ENCODE measurements at places on chromosomes 12 and 14.

- H3K4me3 ChIP-seq: no peak overlapping the region
- H3K27ac ChIP-seq: no peak overlapping the region
- DNase-seq: no peak
- H3K4me1 ChIP-seq: no peaks in the 10 kb centered on the region
- H3K36me3 ChIP-seq: peaks cover 7% of the 10 kb centered on the region
Observed at GRCh38 chr12:2372178-2372577, 319.4 kb downstream of the CACNA1C start.

GRCh38 chr12:55687746-55688145, 20.0 kb downstream of the ITGA7 start:
- no peak overlapping the region for H3K4me3 ChIP-seq
- DNase-seq: no peak
- peaks cover 3% of the 10 kb centered on the region for H3K36me3 ChIP-seq
- no peak overlapping the region for H3K27ac ChIP-seq
- H3K4me1 ChIP-seq: no peaks in the 10 kb centered on the region

DNA sequence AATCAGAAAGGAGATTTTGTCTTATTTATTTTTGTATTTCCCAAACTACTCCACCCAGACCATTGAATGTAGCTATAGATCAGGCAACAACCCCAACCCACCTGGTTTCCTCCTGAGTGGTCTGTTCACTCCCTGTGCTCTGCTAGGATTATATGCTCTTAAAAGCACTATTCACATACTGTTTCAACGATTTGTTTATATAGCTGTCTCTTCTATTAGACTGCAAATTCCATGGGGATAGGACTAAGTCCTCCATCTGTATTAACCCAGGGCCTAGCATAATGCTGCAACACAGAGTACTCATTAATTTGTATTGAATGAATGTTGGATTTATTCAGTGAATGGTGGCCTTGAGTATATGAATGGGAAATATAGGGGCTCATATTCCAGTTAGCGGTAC, 307.6 kb downstream of the RAD51B start:
- no peak overlapping the region for H3K27ac ChIP-seq
- H3K36me3 ChIP-seq: no peaks in the 10 kb centered on the region
- DNase-seq: no peak
- no peak overlapping the region for H3K4me3 ChIP-seq
- H3K27me3 ChIP-seq: no peaks in the 10 kb centered on the region

DNA sequence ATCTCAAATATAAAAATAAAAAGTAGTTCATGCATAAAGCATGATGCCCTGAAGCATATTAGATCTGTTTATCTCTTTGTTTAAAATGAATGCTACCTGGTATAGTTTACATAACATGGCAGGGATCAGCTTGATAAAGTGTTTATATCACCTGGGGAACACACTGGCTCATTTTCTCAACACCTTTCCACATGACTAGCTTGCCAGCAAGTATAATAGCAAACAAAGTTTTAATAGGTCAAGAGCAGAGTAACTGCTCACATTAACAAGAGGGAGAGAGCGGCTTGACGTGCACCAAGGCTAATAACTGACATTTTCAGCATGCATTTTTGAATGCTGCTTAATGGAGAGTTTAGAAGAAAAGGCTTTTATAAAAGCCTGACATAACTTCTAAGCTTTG, 246.4 kb downstream of the EGLN3 start:
- H3K4me1 ChIP-seq: peaks cover 8% of the 10 kb centered on the region
- H3K36me3 ChIP-seq: peaks cover 4% of the 10 kb centered on the region
- H3K27me3 ChIP-seq: peaks cover 57% of the 10 kb centered on the region
- no peak for DNase-seq
- H3K27ac ChIP-seq: no peak overlapping the region

DNA sequence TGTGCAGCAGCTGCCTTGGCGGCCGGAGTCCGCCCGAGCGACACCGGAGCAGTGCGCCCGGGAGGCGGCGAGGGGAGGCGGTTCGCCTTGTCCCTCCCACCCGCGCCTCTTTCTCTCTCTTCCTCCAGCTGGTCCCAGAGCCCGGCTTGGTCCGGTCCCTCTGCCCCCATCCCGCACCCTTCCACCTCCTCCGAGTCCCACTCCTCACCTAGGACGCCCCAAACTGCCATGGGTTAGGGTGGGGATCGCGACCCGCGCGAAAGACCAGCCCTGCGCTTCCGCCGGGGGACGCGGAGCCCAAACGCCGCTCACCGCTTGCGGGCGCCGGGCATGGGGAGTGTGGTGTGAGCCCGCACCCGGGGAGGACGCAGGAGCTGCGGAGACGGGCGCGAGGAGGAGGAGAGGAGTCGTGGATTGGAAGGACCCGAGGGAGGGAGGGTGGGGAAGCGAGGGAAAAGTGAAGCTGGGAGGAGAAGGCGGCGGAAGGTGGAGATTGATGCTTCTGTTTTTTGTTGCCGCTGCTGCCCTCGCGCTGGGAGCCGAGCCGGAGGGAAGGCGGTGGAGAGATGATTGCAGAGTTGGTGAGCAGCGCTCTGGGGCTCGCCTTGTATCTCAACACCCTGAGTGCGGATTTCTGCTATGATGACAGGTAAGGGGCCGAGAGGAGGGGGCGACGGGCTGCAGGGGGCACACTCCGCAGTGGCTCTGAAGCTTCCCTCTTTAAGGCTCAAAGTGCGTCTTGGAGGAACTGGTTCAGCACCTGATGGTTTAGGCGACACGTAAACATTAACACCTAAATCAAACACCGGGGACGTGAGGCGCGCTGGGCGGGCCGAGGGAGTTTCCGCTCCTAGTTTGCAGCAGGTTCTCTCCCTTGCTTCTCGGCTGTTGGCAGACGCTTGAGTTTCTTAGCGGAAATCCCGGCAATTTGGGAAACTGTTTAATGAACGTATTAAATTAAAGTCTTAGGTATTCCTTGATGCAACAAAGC, 610 bp downstream of the TMTC2 start:
- no peaks in the 10 kb centered on the region for H3K36me3 ChIP-seq
- peak; percentile 80 for DNase-seq
- no peaks in the 10 kb centered on the region for H3K27me3 ChIP-seq
- H3K4me3 ChIP-seq: peak overlapping the region; percentile 97
- peak overlapping the region; percentile 97 for H3K27ac ChIP-seq
- H3K4me1 ChIP-seq: peaks cover 31% of the 10 kb centered on the region

GRCh38 chr12:42421844-42422779, 96.1 kb downstream of the PPHLN1 start:
- no peaks in the 10 kb centered on the region for H3K27me3 ChIP-seq
- H3K4me3 ChIP-seq: no peak overlapping the region
- H3K4me1 ChIP-seq: peaks cover 13% of the 10 kb centered on the region
- H3K36me3 ChIP-seq: peaks cover 7% of the 10 kb centered on the region
- H3K27ac ChIP-seq: no peak overlapping the region
- DNase-seq: no peak

- DNase-seq: no peak
- no peaks in the 10 kb centered on the region for H3K27me3 ChIP-seq
- no peak overlapping the region for H3K27ac ChIP-seq
- no peak overlapping the region for H3K4me3 ChIP-seq
Observed at GRCh38 chr12:87676731-87677130, 352.5 kb downstream of the C12orf50 start.

- no peak for DNase-seq
- H3K27me3 ChIP-seq: no peaks in the 10 kb centered on the region
- H3K27ac ChIP-seq: no peak overlapping the region
- H3K36me3 ChIP-seq: peaks cover 15% of the 10 kb centered on the region
Observed at GRCh38 chr14:21093018-21093417, 5.4 kb downstream of the ZNF219 start.

GRCh38 chr12:75825686-75826085, 205.9 kb downstream of the PHLDA1 start:
- no peaks in the 10 kb centered on the region for H3K27me3 ChIP-seq
- H3K27ac ChIP-seq: no peak overlapping the region
- H3K4me3 ChIP-seq: no peak overlapping the region
- no peaks in the 10 kb centered on the region for H3K36me3 ChIP-seq

DNA sequence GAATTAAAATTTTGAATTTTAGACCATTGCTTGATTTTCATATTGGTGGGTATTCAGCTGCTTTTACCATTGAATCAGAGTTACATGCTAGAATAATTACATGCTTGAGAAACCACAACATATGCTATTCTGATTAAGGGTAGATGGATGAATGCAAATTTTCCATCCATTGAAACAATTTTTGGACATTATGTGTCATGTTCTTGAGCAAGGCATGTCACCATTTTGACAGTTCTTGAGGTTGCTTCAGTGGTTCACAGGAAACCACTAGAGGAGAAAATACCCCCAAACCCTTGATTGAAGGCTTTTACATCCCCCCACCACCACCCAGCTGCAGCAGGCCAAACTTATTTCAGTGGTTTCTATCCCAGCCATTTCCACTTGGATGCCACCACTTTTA, 13.5 kb downstream of the UBR7 start:
- H3K4me3 ChIP-seq: no peak overlapping the region
- no peak for DNase-seq
- H3K36me3 ChIP-seq: peaks cover 18% of the 10 kb centered on the region
- no peaks in the 10 kb centered on the region for H3K4me1 ChIP-seq

- peaks cover 37% of the 10 kb centered on the region for H3K4me1 ChIP-seq
- peak overlapping the region; percentile 74 for H3K4me3 ChIP-seq
- H3K36me3 ChIP-seq: no peaks in the 10 kb centered on the region
- no peak for DNase-seq
Observed at GRCh38 chr14:104681689-104682074, 7.7 kb upstream of the INF2 start.

DNA sequence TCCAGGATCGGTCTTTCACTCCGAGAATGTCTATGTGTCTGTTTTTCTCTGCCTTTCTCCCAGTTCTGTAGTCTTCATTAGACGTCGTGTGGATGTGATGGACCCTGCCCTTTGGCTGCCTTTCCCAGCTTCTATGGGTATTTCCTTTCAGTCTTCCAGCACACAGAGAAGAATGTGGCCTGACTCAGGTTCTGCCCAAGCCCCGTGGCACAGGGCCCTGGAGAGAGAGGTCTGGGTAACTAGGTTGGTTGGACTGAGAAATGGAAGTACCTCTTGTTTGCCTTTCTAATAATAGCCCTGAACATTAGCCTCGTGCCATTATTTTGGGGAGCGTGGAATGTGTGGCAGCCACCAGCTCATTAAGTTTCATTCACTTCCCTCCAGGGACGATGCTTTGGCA, 3.8 kb downstream of the FOXJ2 start:
- no peak for DNase-seq
- H3K36me3 ChIP-seq: peaks cover 28% of the 10 kb centered on the region
- peaks cover 29% of the 10 kb centered on the region for H3K4me1 ChIP-seq
- H3K27me3 ChIP-seq: no peaks in the 10 kb centered on the region

GRCh38 chr12:129651951-129652350, 251.9 kb downstream of the TMEM132D start:
- peaks cover 3% of the 10 kb centered on the region for H3K27me3 ChIP-seq
- no peak for DNase-seq
- H3K4me3 ChIP-seq: no peak overlapping the region
- no peaks in the 10 kb centered on the region for H3K36me3 ChIP-seq

GRCh38 chr12:25775968-25776367, 182.5 kb upstream of the RASSF8 start:
- H3K36me3 ChIP-seq: no peaks in the 10 kb centered on the region
- H3K4me1 ChIP-seq: peaks cover 14% of the 10 kb centered on the region
- no peak for DNase-seq
- H3K27ac ChIP-seq: peak overlapping the region; percentile 20

DNA sequence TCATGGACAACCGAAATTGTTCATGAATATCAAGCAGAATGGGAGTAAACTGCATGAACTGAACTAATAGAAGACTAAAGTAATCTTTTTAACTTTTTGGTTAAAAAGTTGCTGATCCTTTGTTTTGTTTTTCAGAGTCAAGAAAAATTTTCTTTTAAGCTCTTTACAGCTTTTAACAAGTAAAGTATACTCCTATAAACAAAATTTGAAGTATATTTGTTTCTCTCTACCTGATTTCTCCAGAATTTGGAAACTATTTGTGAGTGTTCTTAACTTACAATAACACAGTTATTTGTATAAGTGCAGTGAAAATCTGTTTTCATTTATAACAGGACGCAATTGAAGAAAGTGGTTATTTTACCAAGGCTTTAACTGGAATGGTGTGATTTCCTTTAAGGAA, 12.2 kb upstream of the LRRK2 start:
- no peaks in the 10 kb centered on the region for H3K4me1 ChIP-seq
- H3K4me3 ChIP-seq: no peak overlapping the region
- no peaks in the 10 kb centered on the region for H3K36me3 ChIP-seq

GRCh38 chr14:21091821-21092272, 6.6 kb downstream of the ZNF219 start:
- peaks cover 22% of the 10 kb centered on the region for H3K36me3 ChIP-seq
- H3K27ac ChIP-seq: no peak overlapping the region
- H3K4me1 ChIP-seq: peaks cover 38% of the 10 kb centered on the region
- H3K4me3 ChIP-seq: no peak overlapping the region
- no peaks in the 10 kb centered on the region for H3K27me3 ChIP-seq

DNA sequence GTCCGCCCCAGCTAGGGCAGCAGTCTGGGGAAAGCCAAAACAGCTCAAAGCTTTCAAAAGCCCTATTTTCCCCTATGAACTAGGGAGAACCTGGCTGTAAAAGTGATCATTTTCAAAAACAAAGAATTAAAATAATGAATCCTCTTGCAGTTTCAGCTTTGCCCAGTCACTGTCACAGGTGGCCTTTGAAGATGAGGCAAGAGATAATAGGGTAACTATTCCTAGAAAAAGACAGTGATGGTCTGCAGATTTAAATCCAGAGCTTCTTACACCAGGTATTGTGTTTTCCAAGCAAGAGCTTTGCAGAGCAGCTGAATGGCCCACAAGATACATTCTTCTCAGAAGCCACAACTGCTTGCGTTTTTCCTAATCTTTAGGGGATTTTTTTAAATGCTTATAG, 80.2 kb upstream of the NUDT4 start:
- H3K27me3 ChIP-seq: no peaks in the 10 kb centered on the region
- H3K27ac ChIP-seq: no peak overlapping the region
- H3K4me3 ChIP-seq: no peak overlapping the region
- DNase-seq: no peak

- no peak overlapping the region for H3K27ac ChIP-seq
- H3K4me3 ChIP-seq: no peak overlapping the region
- H3K4me1 ChIP-seq: peaks cover 17% of the 10 kb centered on the region
- no peak for DNase-seq
Observed at GRCh38 chr12:65209655-65210043, 40.3 kb downstream of the LEMD3 start.

GRCh38 chr14:97707603-97708002, 910.4 kb downstream of the VRK1 start:
- no peaks in the 10 kb centered on the region for H3K27me3 ChIP-seq
- no peak overlapping the region for H3K27ac ChIP-seq
- H3K4me3 ChIP-seq: no peak overlapping the region
- H3K36me3 ChIP-seq: no peaks in the 10 kb centered on the region
- no peak for DNase-seq

All from type B pancreatic cell (in vitro differentiated cells).